ENCODE measurements at places on chromosomes 3 and 15.

DNA sequence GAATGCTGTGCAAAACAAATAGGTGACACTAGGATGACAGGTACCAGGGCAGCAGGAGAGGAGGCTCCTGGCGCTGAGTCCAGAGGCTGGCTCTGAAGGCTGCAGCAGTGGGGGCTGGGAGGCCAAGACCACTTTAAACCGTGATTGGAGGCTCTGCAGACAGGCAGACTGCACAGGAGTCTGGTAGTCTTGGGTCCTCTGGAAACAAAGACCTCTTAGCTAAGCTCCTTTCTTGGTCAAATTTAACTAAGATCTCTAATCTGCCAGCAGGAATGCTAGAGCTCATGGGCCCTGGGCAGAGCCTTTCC, 4.4 kb upstream of the MUSTN1 start:
- no peak for DNase-seq

DNA sequence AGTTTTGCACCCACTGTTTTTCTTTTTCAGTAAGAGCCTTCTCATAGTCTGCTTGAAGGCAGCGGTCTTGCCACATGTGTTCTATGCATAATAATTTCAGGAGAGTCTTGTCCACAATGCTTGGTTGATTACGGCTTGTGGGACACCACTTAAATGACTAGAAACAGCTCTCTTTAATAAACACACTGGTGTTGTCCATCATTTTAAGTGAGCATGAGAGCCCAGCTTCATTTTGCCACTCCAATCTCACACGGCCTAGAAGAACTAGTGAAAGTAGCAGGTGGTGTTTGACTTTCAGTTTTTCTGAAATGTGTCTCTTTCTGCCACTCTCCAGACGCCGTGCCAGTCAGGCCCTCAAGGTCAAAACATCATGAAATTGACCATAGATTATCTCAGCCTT, 292.1 kb downstream of the LPP start:
- no peak for DNase-seq

DNA sequence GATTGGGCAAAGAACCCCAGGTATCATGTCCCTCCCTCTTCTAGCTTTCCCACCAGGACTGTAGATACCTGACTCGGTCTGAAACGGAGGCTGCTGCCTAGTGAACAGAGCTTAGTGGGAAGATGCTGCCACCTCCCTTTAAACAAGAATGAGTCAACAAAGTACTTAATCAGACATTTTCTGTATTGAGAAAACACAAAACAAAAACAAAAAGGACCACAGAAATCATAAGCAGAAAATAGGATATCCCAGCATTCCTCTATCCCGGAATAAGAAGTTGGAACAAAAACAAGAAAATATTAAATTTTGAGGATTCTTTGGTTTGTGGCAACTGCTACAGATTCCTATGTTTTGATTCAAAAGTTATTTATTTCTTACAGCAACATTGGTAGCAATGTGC, 51.7 kb upstream of the COL8A1 start:
- no peak for DNase-seq

GRCh38 chr15:32953533-32953910, 235.7 kb downstream of the GREM1 start:
- no peak for DNase-seq

- peak; percentile 67 for DNase-seq
Observed at GRCh38 chr3:31041161-31041978, 146.9 kb upstream of the GADL1 start.

- no peak for DNase-seq
Observed at GRCh38 chr3:5431811-5432378, 244.4 kb downstream of the EDEM1 start.

DNA sequence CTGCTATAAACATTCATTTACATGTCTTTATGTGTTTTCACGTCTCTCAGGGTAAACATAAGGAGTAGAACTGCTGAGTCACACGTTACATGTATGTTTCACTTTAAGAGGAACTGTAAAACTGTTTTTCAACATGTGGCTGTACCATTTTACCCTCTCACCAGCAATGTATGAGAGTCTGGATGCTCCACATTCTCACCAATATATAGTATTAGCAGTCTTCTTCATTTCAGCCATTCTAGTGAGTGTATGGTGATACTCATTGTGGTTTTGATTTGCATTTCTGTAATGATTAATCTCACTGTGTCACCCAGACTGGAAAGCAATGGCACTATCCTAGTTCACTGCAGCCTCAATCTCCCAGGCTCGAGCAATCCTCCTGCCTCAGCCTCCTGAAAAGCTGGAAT, 37.1 kb downstream of the PHC3 start:
- no peak for DNase-seq

All from H54 (cell line).